ENCODE measurements at places on chromosomes 11 and 22.

- DNase-seq = no peak
Measured at GRCh38 chr11:3135481-3136440, 29.3 kb downstream of the OSBPL5 start.

GRCh38 chr11:78270971-78271370 is 82.3 kb downstream of the USP35 start:
- DNase-seq = peak; percentile 5

- no peak for DNase-seq
Measured at GRCh38 chr11:31651822-31652221, 142.3 kb downstream of the ELP4 start.

GRCh38 chr11:75292943-75293342 is 52.4 kb downstream of the TPBGL start:
- DNase-seq = no peak

- no peak for DNase-seq
Measured at GRCh38 chr11:95792200-95792599, 1.9 kb downstream of the CEP57 start.

DNA sequence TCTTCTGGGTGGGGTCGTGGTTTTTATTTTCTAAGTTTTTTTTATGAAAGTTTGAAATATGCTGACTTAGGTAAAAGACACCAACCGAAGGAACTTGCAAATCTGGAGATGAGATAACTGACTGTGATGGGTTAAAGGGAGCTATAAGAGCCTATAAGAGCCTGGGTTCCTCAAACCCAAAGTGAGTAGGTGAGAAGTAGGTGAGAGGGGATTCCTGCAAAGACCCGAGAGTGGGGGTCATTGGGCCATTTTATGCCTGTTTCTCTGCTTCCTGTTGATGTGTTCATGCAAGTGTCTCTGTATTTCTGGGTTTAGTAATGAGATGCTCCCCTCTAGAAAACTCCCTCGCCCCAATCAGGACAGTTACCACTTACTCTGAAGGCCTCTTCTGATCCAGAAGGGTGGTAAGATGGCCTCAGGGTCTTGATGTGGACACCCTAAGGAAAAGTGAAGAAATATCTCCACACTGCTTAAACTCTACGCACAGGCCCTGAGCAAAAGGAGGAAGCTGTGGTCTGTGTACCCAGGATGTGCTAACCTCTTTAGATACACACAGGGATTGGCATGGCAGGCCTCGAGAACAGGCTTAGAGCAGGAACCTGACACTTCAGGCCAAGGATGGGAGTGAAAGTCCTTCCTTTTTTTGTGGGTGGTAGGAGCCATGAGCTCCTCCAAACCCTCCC is 1.8 kb downstream of the FLI1 start:
- no peak for DNase-seq

GRCh38 chr11:33471541-33471940 is 214.4 kb downstream of the HIPK3 start:
- peak; percentile 93 for DNase-seq

GRCh38 chr11:134764966-134765365 is 352.9 kb upstream of the B3GAT1 start:
- no peak for DNase-seq

GRCh38 chr11:34126959-34127848 is 21.8 kb downstream of the NAT10 start:
- no peak for DNase-seq

GRCh38 chr11:124204008-124204407 is 20.9 kb downstream of the OR10D3 start:
- DNase-seq = no peak

DNA sequence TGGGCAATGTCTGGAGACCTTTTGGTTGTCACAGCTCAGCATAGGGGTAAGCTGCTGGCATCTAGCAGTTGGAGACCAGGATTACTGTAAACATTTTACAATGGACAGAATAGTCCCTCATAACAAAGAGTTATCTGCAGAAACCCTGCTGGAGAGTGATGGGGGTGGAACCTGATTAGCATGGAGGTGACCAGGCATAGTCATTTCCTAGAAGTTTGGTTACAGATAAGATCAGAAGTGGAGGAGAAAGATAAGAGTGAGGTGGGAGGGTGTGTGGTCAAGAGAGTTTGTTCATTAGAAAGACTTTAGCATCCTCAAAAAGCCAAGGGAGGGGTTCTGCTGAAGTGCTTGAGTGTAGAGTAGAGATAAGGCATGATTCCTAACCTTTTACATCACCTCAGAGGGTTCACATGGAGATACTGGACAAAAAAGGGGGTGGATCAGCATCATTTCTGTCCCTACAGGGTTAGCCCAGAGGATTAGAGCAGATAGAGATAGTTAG is 38.8 kb downstream of the PRDM11 start:
- no peak for DNase-seq

DNA sequence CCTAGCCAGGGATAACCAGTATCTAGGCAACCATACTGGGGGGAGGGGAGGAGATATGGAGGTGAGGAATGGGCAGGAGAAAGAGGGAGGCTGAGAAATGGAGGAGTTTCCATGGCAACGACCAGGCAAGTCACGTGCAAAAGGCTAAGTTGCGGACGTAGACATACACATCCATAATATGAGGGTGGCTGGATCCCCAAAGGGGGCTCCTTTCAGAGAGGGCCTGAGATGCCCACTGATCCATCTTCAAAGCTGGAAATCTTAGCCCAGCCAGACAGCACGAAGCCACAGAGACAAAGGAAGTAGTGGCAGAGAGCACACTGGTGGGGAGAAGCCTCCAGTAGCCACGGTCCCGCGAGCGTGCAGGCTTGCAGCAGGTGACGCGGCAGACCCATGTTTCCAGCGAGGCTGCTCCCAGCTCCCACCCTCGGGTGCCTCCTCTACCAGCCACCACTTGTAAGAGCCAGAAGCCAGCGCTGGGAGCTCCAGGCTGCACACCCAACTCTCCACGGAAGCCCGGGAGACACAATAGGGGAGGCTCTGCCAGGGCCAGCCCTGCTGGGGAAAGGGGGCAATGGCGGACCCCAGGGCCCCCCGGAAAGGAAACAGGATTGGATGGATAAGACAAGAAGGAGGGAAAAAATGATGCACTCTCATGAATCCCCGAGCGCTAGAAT is 938 bp downstream of the FXYD6 start:
- peak; percentile 76 for DNase-seq

DNA sequence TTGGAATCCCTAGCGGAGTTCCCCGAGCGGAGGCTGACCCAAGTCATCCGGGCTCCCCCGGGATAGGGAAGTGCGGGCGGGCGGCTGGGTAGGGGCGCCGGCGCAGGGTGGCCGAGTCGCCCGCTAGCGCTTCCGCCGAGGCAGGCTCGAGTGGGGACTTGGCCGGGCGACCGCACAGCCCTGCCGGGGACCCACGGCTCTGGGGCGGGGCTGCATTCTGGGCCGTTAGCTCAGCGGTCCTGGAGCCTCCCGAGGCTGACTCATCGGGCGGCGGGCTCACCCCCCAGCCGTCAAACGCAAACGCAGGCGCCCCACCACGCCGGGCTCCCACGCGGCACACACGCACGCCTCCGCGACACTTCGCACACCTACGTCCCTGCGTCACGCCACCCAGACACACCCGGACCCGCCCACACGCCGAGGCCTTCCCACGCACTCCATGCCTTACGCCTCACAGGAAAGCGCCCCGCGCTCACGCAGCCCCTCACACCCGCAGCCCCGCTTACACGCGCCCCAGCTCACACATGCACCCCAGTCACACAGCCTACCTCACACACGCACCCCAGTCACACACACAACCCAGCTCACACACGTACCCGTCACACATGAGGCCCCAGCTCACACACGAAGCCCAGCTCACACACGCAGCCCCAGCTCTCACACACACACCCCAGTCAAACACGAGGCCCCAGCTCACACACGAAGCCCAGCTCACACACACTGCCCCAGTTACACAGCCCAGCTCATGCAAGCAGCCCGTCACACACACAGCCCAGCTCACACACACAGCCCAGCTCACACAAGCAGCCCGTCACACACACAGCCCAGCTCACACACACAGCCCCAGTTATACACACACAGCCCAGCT is 1.2 kb downstream of the PHLDB1 start:
- no peak for DNase-seq

- peak; percentile 19 for DNase-seq
Measured at GRCh38 chr11:61195719-61196118, 7.6 kb upstream of the PGA3 start.

- DNase-seq = no peak
Measured at GRCh38 chr11:67111261-67111660, 7.8 kb upstream of the KDM2A start.

DNA sequence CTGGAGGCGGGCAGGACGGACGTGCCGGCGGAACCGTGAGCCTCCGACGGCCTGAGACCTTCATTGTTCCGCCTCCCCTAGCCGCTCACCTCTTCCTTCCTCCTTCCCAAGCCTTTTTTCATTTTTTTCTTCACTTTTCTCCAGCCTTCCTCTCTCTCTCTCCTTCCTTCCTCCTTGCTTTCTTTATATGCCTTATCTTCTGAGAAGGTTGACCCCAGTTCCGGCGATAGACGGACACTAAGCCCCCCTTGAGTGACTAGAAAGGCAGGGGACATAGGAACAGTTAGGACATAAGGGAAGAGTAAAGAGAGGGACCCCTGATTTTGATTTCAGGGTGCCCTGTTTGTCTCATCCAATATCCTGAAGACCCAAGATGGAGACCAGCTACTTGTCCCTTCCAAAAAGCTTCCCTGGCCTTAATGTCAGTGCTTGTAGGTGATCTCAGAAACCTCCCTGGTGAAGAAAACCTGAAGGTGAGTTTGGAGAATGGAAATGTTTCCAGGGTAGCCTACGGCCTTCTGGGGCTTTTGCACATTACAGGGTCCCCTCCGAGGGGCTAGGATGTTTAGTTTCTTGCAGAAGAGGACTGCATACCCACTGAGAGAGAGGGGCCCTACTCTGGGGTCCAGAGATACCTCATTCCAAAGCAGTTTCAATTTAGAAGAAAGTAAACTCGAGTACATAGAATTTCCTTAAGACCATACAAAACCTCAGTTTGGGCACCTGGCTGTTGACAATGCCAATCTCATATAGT is 3.5 kb downstream of the ADM start:
- peak; percentile 53 for DNase-seq

- no peak for DNase-seq
Measured at GRCh38 chr11:120124355-120124754, 13.6 kb downstream of the TRIM29 start.

- DNase-seq = no peak
Measured at GRCh38 chr11:130731401-130731800, 184.9 kb downstream of the SNX19 start.

GRCh38 chr11:134413043-134413825 is 1.2 kb upstream of the B3GAT1 start:
- DNase-seq = no peak

All from cerebellar cortex (tissue), 1 donor.